ENCODE measurements at places on chromosomes 5 and 9.

DNA sequence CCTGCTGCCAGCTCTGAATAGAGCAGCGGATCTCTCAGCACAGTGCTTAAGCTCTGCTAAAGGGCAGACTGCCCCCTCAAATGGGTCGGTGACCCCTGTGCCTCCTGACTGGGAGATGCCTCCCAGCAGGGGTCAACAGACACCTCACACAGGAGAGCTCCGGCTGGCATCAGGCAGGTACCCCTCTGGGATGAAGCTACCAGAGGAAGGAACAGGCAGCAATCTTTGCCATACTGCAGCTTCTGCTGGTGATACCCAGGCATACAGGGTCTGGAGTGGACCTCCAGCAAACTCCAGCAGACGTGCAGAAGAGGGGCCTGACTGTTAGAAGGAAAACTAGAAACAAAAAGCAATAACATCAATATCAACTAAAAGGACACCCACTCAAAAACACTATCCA is 131.6 kb downstream of the TMEM232 start:
- DNase-seq: no peak

GRCh38 chr5:157029457-157029856 is 29.5 kb downstream of the HAVCR1 start:
- DNase-seq: no peak

DNA sequence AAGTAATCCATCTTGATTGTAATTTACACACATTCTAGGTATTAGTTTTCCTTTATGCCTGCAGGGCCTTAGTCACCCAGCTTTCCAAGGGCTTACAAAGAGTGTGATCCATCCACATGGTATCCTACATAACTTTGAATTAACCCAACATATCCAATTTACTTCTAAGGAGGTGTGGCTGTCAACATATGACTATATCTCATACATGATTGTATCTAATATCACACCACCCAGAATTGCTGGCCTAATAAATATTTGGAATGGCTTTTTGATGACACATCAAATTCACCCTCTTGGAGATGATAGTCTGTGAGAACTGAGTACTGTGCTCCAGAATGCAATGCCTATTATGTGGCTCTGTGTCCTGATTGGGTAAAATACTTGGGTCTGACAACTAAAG is 363.3 kb upstream of the GRIN3A start:
- DNase-seq: no peak

DNA sequence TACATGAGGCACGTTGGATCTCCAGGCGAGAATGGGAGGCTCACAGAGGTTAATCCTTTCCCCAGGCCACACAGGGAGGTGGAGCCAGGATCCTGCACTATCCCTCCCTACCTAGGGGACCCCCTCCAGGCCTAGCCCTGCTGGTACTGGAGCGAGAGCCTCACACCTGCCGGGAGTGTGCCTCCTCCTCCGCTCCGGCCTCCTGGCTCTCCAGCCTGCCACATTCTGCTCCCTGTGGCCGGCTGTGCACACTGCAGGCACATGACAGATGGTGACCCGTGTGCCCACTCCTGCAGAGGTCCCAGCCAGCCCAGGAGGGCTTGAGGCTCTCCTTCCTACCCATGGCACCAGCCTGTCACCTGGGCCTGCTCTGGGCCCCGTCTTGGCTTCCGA is 93.4 kb downstream of the RXRA start:
- no peak for DNase-seq

DNA sequence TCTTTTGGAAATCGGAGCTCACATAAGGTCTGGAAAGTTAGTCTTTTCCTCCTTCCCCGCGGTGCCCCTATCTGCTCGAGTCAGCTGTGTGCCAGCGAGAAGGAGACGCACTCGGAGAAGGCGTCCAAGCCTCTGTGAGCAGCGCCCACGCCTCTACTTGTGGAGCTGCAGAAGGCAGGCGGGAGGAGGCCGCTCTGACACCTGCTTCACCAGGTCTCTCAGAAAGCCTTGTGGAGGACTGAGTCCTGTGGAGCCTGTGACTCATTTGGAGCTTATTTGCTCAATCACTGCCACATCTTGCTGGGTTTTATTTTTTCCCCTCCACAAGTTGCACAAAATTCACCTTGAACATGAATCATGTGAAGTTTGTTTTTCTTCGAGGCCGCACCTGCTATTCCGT is 117.5 kb downstream of the IRX2 start:
- DNase-seq: no peak
